ENCODE measurements at places on chromosomes 2 and 18. TPM values are rescaled to one million over a fixed set of nuclear protein-coding genes. Genes with fewer than 3 reads are reported as not detected.

Gene GPR75
- total RNA-seq: 15.0 TPM

Gene LRP2
- 0.49 TPM for total RNA-seq

Gene UBE2E3
- 252 TPM for total RNA-seq

Gene DCDC2C
- total RNA-seq: 0.49 TPM

Gene IL36RN
- total RNA-seq: not detected

Gene EIF2B4
- total RNA-seq: 12.3 TPM

Gene ANKRD30BL
- total RNA-seq: 8.9 TPM

Gene LAMA3
- total RNA-seq: 2.5 TPM

Gene DPYSL5
- total RNA-seq: 151 TPM

Gene STARD6
- total RNA-seq: not detected
